Posterior vena cava (tissue), 2 donors: ENCODE measurements at places on chromosomes 1 and 21. TPM values are rescaled to one million over a fixed set of nuclear protein-coding genes. Genes with fewer than 3 reads are reported as not detected.

GRCh38 chr21:46219591-46220239 is 8.9 kb downstream of the LSS start:
- DNase-seq, result no peak

DNA sequence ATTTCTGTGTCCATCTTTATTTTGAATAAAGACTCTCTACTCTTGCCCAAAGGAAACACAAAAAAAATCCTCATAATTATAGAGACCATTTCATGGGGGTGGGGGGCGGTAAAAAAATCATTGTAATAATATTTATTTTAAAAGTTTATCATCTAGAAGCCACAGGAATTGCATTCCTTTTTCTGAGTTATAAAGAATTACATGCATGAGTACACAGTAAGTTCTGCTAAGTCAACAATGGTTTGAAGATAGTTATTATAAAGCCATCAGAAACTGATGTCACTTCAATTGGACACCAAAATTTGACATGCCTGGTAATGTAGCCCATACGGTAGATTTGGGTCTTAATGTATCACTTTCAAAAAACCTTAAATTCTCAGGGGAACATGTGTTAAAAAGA is 478.1 kb upstream of the NR5A2 start:
- no peak for DNase-seq

GRCh38 chr1:45221716-45222115 is 15.3 kb upstream of the ZSWIM5 start:
- DNase-seq, result no peak

- DNase-seq, result peak; percentile 60
These were observed 11.5 kb downstream of the PSRC1 start for GRCh38 chr1:109271458-109271857.

Gene CFAP107
- total RNA-seq, result not detected

GRCh38 chr21:42384156-42384945 is 11.5 kb downstream of the TMPRSS3 start:
- DNase-seq, result peak; percentile 34

GRCh38 chr1:224116131-224116530 is 2.2 kb downstream of the FBXO28 start:
- DNase-seq, result no peak

Gene SEMA4A
- total RNA-seq, result 5.8 TPM

- no peak for DNase-seq
These were observed 20.0 kb upstream of the FCER1A start for GRCh38 chr1:159282118-159282517.

GRCh38 chr1:198696211-198696610 is 57.4 kb downstream of the PTPRC start:
- no peak for DNase-seq

GRCh38 chr1:111032295-111032897 is 68.7 kb upstream of the LRIF1 start:
- DNase-seq, result no peak

DNA sequence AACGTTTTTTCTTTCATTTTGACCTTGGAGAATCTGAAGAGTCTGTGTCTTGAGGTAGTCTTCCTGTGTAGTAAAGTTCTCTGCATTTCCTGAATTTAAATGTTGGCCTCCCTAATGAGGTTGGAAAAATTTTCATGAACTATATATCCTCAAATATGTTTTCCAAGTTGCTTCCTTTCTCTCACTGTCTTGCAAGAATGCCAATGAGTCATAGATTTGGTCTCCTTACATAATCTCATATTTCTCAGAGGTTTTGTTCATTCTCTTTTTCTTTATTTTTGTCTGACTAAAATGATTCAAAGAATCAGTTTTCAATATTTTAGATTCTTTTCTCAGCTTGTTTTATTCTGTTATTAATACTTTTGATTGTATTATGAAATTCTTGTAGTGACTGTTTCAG is 87.6 kb downstream of the DRAM2 start:
- DNase-seq, result no peak

Gene PYHIN1
- total RNA-seq, result 3.4 TPM

DNA sequence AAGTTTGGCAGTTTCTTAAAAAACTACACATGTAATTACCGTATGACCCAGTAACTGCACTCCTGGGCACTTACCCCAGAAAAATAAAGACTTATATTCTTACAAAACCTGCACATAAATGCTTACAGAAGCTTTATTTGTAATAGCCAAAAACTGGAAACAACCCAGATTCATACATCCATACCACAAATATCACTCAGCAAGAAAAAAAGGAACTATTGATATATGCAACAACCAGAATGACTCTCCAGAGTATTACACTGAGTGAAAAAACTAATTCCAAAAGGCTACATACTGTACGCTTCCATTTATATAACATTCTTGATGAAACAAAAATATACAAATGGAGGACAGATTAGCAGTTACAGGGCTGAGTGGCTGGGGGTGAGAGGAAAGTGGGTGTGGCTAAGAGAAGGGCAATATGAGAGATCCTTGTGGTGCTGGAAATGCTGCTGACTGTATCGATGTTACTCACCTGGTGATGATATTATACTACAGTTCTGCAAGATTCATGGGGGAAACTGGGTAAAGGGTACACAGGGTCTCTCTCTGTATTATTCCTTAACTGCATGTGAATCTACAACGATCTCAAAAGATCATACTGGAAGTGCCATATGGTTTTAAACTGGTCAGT is 96.0 kb upstream of the GNG4 start:
- no peak for DNase-seq

GRCh38 chr21:37341254-37341960 is 25.2 kb upstream of the DYRK1A start:
- DNase-seq, result no peak

- DNase-seq, result no peak
These were observed 2.0 kb upstream of the CD101 start for GRCh38 chr1:116999596-116999995.

GRCh38 chr1:111507411-111508201 is 4.2 kb upstream of the ADORA3 start:
- peak; percentile 94 for DNase-seq

DNA sequence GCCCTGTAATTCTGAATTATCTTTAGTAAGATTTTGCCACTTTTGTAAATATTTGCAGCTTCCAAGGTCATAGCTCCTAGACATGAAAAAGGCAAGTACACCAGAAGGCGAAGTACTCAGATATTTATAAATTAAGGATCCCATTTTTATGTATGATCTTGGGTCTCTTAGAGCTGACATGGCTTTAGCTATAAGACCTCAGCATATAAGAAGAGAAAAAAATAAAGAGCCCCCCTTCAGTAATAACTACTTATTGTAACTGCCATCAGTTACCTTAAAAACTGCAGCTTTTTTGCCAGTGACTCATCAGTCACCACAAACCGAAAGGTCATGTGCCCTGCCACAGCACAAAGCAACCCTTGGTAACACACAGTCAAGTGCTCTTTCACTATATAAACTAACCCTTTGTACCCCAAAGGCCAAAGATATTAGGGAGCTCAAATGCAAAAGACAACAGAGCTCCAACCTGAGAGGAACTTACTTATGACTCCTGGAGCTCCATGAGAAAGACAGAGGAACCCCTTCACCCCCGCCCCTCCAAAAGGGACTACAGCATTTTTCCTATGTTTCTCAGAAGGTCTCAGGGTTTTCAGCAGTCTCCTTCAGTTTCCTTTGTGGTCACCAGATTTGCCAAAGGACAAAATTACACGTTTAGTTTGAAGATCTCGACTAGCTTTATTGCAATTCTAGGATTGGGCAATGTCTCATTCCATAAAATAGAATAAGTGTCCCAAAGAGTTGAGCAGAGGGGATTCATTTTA is 219.8 kb upstream of the DUSP10 start:
- DNase-seq, result no peak

Gene OR2L3
- total RNA-seq, result not detected

Gene FCRL5
- total RNA-seq, result 0.19 TPM

DNA sequence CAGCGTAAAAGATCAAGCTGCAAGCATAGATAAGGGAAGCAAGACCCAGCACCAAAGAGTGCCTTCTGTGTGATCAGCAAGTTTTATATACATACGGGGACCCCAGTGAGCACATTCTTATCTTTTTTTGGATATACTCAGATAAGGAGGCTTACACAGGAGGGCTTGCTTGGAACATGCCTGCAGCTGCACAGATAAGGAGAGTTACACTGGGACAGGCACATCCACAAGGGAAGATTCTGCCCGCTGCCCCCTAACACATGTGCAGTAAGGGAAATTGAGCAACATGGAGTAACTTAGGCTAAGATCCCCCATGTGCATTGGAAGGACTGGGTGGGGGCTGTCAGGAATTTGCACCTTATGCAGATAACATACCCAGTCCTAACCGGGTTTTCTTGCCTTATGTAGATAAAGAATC is 1334.8 kb downstream of the MRPL39 start:
- no peak for DNase-seq

- DNase-seq, result no peak
These were observed 460 bp upstream of the ADORA1 start for GRCh38 chr1:203126866-203127665.

- DNase-seq, result no peak
These were observed 87.3 kb upstream of the TLR5 start for GRCh38 chr1:223230161-223230881.

Gene SPRR2G
- total RNA-seq, result not detected

Gene GABRD
- 0.88 TPM for total RNA-seq

GRCh38 chr1:42993502-42994136 is 35.0 kb upstream of the SLC2A1 start:
- no peak for DNase-seq
